Neural crest cell (in vitro differentiated cells): ENCODE measurements at places on chromosomes 7 and 10. TPM values are rescaled to one million over a fixed set of nuclear protein-coding genes. Genes with fewer than 3 reads are reported as not detected.

DNA sequence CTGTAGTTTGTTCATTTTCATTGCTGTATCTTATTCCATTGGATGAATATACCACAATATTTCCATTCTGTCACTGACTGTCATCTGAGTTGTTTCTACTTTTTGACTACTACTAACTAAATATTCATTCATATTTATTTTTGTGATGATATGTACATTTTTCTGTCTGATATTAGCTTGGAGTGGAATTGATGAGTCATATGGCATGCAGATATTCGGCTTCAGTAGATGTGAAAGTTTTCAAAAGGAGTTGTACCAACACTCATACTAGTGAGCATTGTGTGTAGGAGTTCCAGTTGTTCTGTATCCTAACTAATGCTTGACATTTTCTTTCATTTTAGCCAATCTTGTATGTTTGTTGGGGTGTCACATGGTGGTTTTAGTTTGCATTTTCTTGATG is 7.7 kb downstream of the RUNDC3B start:
- no peak overlapping the region for H3K4me3 ChIP-seq
- H3K27me3 ChIP-seq = peaks cover 9% of the 10 kb centered on the region
- no peaks in the 10 kb centered on the region for H3K4me1 ChIP-seq
- H3K36me3 ChIP-seq = no peaks in the 10 kb centered on the region
- H3K27ac ChIP-seq = no peak overlapping the region
- DNase-seq = no peak

- H3K36me3 ChIP-seq = no peaks in the 10 kb centered on the region
- H3K4me3 ChIP-seq = no peak overlapping the region
- no peak for DNase-seq
- H3K4me1 ChIP-seq = peaks cover 10% of the 10 kb centered on the region
- no peak overlapping the region for H3K27ac ChIP-seq
Observed at GRCh38 chr10:119640875-119641526, 10.2 kb upstream of the BAG3 start.

DNA sequence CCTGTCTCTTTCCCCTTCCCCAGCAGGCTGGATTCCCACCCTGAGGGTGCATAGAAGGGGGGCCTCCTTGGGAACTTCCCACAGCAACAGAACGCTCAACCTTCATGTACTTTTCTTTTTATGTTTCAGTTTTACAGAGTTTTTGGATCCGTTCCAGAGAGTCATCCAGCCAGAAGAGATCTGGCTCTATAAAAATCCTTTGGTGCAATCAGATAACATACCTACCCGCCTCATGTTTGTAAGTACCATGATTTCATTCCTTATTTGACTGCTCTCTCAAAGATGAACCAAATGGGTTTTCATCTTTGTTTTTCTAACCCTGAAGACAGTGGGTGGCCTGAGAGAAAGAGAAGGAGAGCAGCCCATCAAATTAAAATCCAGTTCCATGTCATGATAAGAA is 46.7 kb downstream of the PLPP4 start:
- H3K4me1 ChIP-seq = no peaks in the 10 kb centered on the region
- no peak overlapping the region for H3K4me3 ChIP-seq
- H3K36me3 ChIP-seq = no peaks in the 10 kb centered on the region
- DNase-seq = no peak
- peaks cover 80% of the 10 kb centered on the region for H3K27me3 ChIP-seq
- no peak overlapping the region for H3K27ac ChIP-seq

- H3K27me3 ChIP-seq = peaks cover 19% of the 10 kb centered on the region
- no peaks in the 10 kb centered on the region for H3K36me3 ChIP-seq
- DNase-seq = no peak
- no peak overlapping the region for H3K4me3 ChIP-seq
- H3K27ac ChIP-seq = no peak overlapping the region
Observed at GRCh38 chr10:58475322-58476277, 37.1 kb upstream of the BICC1 start.

- H3K36me3 ChIP-seq = peaks cover 2% of the 10 kb centered on the region
- no peaks in the 10 kb centered on the region for H3K27me3 ChIP-seq
- no peak overlapping the region for H3K4me3 ChIP-seq
- no peak for DNase-seq
Observed at GRCh38 chr7:51589111-51589510, 272.5 kb upstream of the COBL start.

DNA sequence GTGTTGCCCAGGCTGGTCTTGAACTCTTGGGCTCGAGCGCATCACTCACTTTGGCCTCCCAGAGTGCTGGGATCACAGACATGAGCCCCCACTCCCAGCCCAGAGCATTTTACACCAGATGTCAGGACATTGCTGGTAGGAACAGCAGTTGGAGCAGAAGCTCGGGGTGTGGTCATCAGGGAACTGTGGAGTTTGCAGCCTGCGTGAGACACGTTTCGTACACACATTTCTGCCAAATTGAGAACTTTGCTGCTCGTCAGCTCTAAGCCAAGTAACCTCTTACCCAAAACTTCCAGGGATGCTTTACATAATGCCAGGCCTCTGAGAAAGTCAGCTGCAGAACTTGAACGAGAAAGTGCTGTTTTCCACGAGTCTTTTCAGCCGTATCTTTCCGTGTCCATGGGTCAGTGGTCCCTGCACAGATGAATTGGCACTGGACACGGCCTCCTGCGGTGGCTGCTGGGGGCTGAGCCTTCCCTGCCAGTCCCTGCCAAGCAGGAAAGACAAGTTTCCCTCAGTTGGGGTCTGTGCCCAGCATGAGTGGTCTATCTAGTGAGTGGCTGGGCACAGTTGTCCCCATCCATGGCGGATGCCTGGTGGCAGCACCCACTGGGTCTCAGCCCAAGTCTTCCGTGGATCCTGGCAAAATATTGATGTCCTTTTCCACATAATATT is 54.4 kb downstream of the DNAJB6 start:
- peaks cover 7% of the 10 kb centered on the region for H3K4me1 ChIP-seq
- H3K27me3 ChIP-seq = no peaks in the 10 kb centered on the region
- H3K4me3 ChIP-seq = no peak overlapping the region
- peaks cover 9% of the 10 kb centered on the region for H3K36me3 ChIP-seq

- peaks cover 2% of the 10 kb centered on the region for H3K27me3 ChIP-seq
- no peak for DNase-seq
- H3K27ac ChIP-seq = no peak overlapping the region
- no peak overlapping the region for H3K4me3 ChIP-seq
Observed at GRCh38 chr7:505171-505570, 14.5 kb downstream of the PDGFA start.

DNA sequence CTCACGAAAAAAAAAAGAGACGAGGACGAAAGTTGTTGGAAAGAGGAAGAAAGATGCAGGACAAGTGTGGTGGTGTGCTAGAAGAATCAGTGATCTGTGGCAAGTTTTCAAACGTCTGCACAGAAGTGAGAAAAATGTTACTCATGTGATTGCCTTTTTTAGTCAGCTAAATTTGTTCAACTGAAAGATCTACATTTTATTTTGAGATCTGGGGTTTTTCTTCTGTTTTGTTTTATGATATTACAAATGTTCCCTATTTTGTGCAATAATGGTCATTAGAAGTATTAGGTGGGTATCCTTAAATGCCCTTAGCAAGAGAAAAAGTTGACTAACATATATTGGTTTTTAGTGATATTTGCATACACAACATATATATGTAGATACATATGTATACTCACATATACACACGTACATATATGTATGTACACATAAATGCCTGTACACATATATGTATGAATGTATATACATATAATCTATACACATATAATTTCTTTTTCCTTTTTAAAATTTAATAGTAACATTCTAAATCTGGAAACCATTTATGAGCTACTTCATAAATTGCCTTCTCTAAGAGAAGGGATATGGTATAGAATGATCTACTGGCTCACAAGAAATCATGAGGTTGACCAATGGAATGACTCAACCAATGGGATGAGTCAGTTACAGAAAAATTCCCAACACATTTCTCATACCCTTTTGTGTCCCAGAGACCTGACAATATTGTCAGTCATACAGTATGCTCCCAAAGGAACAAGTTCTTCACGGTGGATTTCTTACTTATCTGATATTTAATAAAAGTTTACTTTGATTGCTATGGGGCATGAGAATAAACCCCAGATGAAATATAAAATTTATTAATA is 38.4 kb downstream of the SLC39A12 start:
- H3K36me3 ChIP-seq = no peaks in the 10 kb centered on the region
- H3K27ac ChIP-seq = no peak overlapping the region
- no peaks in the 10 kb centered on the region for H3K4me1 ChIP-seq
- DNase-seq = no peak
- H3K4me3 ChIP-seq = no peak overlapping the region
- no peaks in the 10 kb centered on the region for H3K27me3 ChIP-seq

DNA sequence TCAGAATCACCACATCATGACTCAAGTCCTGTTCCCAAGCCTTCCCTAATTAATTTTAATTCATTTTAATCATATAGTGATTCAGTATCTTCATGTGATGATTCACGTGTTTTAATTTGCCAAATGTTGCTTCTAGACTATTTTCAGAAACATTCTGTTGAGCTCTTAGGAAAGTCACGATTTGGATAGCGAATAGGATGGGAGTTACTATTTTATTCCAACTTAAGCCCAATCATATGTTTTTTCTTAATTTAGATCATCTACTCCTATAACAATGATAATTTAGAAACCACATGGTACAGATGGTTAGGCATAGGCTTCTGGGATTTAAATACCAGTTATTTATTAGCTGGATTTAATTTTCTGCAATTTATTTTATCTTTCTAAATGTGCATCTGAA is 49.1 kb downstream of the RAPGEF5 start:
- H3K27ac ChIP-seq = no peak overlapping the region
- H3K4me1 ChIP-seq = peaks cover 3% of the 10 kb centered on the region
- no peak for DNase-seq
- H3K4me3 ChIP-seq = no peak overlapping the region
- H3K27me3 ChIP-seq = no peaks in the 10 kb centered on the region

DNA sequence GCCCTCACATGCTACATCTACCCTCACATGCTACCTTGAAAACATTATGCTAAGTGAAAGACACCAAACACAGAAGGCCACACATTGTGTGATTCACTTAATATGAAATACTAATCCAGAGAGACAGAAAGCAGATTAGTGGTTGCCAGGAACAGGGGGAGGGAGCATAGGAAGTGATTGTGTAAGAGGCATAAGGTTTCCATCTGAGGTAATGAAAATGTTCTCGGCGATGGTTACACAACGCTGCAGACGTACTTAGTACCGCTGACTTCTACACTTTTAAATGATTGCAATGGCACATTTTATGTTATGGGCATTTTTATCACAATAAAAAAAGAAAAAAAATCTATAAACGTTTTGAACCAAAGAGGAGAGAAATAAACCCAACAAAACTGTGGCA is 742.3 kb downstream of the TYW1 start:
- no peak for DNase-seq
- no peak overlapping the region for H3K27ac ChIP-seq
- no peak overlapping the region for H3K4me3 ChIP-seq
- H3K27me3 ChIP-seq = no peaks in the 10 kb centered on the region

- H3K27me3 ChIP-seq = peaks cover 86% of the 10 kb centered on the region
- peak overlapping the region; percentile 68 for H3K4me3 ChIP-seq
- no peaks in the 10 kb centered on the region for H3K36me3 ChIP-seq
Observed at GRCh38 chr7:155806096-155806871, 6.0 kb downstream of the SHH start.

GRCh38 chr7:39430909-39431641 is 135.1 kb upstream of the YAE1 start:
- no peak overlapping the region for H3K27ac ChIP-seq
- no peak overlapping the region for H3K4me3 ChIP-seq
- H3K27me3 ChIP-seq = no peaks in the 10 kb centered on the region
- H3K36me3 ChIP-seq = peaks cover 9% of the 10 kb centered on the region
- H3K4me1 ChIP-seq = peaks cover under 1% of the 10 kb centered on the region
- DNase-seq = no peak

- H3K4me1 ChIP-seq = no peaks in the 10 kb centered on the region
- H3K36me3 ChIP-seq = peaks cover 10% of the 10 kb centered on the region
- no peak overlapping the region for H3K27ac ChIP-seq
Observed at GRCh38 chr7:112874909-112875308, 84.7 kb upstream of the TMEM168 start.

GRCh38 chr7:25353196-25353595 is 124.9 kb upstream of the NPVF start:
- H3K4me3 ChIP-seq = no peak overlapping the region
- peaks cover 15% of the 10 kb centered on the region for H3K4me1 ChIP-seq
- H3K36me3 ChIP-seq = no peaks in the 10 kb centered on the region
- DNase-seq = no peak

Gene TACC2
- total RNA-seq = 48.2 and 52.6 TPM in 2 replicates
